Left renal cortex interstitium (tissue), 4 donors: ENCODE measurements at places on chromosomes 11 and 22. TPM values are rescaled to one million over a fixed set of nuclear protein-coding genes. Genes with fewer than 3 reads are reported as not detected.

- DNase-seq = no peak
Observed at GRCh38 chr11:86386746-86387145, 12.1 kb downstream of the CCDC81 start.

DNA sequence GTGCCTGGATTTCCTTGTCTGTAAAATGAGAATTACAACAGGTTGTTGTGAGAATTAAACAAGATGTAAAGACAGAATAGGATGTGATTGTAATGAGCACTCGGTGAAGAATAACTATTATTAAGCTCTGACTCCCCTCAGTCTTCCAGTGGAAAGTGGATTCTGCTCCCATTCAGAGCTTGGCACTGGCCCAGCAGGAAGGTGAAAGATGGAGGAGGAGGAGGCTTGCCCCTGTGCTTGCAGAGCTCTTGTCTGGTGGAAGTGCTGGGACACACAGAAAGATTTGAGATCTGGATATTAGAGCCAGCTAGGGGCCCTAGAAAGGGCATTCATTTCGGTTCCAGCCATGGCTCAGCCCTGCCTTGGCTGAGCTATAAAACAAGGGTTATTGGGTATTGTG is 28.2 kb downstream of the PHLDB1 start:
- DNase-seq = no peak

The SCUBE2 gene
- polyA plus RNA-seq = 6.0 TPM

- DNase-seq = no peak
Observed at GRCh38 chr11:25094085-25094802, 597.4 kb downstream of the LUZP2 start.

DNA sequence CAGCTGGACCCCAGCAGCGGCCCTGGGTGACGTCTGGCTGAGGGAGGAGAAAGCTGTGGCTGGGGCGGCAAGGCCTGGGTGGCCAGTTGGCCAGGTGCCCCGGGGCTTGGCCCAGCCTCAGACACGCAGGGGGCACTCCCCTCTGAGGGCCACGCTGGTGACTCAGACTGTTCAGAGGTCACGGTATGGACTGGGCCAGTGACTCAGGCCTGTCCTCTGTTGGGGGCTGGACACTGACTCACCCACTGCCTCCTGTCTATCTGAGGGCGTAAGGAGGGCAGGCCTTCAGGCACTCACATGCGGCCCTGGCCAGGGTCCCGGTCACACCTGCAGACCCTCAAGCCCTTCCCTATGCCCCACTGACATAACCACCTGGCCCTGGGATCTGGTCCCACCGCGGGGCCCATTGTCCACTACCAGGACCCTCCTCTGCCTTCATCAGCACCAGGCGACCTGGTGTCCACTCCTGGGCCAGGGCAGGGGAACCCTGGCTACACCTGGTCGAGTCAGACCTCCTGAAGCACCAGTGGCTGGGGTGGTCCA is 3.7 kb upstream of the MUC5AC start:
- no peak for DNase-seq

DNA sequence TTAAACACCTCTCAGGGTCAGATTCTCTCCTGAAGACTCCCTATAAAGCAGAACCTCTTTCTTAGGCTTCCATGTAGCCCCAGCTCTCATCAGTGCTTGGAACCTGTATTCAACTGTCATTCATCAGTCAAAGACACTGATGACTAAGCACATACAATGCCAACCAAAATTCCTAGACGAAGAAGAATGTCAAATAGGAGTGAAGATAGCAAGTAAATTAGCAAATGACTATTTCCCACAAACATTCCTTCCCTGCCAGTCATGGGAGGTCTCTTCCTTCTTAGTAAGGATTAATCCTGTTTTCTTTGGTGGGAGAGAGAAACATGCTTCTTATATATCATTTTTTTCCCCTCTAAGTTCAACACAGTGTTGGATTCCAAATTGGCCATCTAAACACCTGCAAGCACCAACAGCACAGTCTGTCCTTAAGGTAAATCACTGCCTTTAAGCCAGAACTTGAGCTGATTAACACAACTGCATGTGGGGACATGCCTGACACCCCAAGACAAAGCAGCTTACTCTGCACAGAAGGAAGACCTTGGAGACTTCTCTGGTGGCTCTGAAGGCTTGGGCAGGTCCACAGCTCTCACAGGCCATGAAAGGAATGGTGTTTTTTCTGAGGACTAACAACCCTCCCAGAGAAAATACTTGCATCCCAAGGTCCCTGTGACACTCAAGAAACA is 47.5 kb upstream of the ME3 start:
- no peak for DNase-seq

DNA sequence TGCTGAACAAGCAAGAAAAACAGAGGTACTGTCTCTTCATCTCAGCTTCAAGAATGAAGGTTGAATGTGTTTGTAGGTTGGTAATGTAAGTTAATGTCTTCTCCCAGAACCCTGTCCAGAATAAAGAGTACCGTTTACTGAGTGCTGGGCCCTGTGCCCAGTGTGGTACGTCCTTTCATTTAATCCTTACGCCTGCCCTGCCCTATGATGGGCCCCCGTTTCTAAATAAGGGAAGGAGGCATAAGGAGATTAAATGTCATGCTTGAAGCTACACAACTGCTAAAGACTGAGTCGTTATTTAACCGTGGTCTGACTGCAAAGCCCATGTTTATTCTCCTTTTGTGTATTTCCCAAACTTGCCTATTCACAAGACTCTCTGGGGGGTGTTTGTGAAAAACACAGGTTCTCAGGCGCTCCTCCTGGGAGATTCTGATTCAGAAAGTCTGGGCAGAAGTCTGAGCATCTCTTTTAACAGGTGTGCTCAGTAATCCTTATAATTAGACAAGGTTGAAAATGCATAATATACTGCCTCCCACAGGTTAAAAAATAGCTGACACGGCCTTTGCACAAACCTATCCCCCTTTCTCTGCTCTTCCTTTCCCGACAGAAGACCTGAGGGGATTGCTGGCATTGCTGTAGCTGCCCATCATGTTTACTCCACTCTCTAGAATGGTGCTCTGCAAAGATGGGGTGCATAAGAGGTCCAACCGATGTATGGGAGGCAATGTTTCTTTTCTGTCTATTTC is 56.3 kb upstream of the ZBTB44 start:
- DNase-seq = no peak

- no peak for DNase-seq
Observed at GRCh38 chr11:7759010-7759409, 37.7 kb downstream of the OR5P2 start.

DNA sequence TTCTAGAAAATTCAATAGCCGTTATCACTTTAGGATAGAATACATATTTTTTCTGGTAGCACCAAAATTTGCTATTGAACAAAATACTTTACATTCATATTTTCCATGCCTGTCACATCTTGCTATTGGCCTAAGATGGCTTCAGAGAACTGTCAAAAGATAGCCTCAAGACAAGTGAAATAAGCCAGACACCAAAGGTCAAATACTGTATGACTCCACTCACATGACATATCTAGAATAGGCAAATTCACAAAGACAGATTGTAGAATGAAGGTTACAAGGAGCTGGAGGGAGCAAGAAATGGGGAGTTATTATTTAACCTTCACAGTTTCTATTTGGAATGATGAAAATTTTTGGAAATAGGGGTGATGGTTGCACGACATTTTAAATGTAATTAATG is 223.7 kb upstream of the ZC3H12C start:
- no peak for DNase-seq

DNA sequence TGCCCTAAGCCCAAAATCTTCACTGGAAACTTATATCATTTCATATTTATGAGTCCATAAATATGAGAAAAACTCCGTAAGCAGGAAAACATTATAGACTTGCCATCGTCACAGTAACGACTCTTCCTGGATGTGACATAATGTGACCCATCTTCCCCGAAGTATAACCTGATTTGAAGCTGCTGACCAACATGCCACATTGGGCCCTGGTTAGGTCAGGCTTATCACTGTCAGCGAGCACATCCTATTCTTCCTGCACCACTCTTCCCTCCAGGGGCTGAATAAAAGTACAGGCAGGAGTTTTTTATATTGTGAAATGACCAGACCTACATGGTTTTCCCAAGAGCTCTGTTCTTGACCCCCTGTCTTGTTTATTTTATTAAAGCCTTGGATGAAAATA is 12.1 kb upstream of the BLID start:
- DNase-seq = no peak

GRCh38 chr11:124778281-124778680 is 16.2 kb upstream of the ESAM start:
- DNase-seq = no peak

The MMP10 gene
- polyA plus RNA-seq = not detected

The SUN2 gene
- 70.2 TPM for polyA plus RNA-seq

The CASP5 gene
- not detected for polyA plus RNA-seq

GRCh38 chr11:96221244-96222070 is 121.5 kb downstream of the MAML2 start:
- DNase-seq = no peak

The SEC14L2 gene
- polyA plus RNA-seq = 5.1 TPM

The PRRG4 gene
- polyA plus RNA-seq = 5.6 TPM

DNA sequence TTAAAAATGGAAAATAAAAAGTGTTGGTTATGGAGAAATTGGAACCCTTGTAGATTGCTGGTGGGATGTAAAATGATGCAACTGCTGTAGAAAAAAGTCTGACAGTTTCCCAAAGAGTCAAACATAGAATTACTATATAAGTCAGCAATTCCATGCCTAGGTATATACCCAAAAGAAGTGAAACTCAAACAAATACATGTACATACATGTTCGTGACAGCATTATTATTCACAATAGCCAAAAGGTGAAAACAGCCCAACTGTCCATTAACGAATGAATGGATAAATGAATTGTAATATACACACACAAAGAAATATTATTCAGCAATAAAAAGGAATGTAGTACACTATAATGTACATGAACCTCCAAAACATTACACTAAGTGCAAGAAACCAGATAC is 116.0 kb downstream of the TTC28 start:
- DNase-seq = no peak

- no peak for DNase-seq
Observed at GRCh38 chr11:95373241-95373640, 142.2 kb upstream of the SESN3 start.

The OR2D2 gene
- not detected for polyA plus RNA-seq

The MRGPRX3 gene
- not detected for polyA plus RNA-seq

The ADAMTS15 gene
- polyA plus RNA-seq = 67.4 TPM

GRCh38 chr11:117107701-117108590 is 9.7 kb upstream of the SIK3 start:
- no peak for DNase-seq

DNA sequence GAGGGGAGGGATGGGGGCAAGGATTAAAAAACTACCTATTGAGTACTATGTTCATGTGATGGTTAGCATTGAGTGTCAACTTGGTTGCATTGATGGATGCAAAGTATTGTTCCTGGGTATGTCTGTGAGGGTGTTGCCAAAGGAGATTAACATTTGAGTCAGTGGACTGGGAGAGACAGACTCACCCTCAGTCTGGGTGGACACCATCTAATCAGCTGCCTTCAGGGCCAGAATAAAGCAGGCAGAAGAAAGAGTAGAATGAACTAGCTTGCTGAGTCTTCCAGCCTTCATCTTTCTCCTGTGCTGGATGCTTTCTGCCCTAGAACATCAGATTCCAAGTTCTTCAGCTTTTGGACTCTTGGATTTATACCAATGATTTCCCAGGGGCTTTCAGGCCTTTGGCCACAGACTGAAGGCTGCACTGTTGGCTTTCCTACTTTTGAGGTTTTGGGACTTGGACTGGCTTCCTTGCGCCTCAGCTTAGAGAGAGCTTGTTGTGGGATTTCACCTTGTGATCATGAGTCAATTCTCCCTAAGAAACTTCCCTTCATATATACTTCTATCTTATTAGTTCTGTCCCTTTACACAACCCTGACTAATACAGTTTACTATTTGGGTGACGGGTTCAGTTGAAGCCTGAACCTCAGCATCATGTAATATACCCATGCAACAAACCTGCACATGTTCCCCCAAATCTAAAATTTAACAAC is 70.2 kb downstream of the MTNR1B start:
- no peak for DNase-seq

DNA sequence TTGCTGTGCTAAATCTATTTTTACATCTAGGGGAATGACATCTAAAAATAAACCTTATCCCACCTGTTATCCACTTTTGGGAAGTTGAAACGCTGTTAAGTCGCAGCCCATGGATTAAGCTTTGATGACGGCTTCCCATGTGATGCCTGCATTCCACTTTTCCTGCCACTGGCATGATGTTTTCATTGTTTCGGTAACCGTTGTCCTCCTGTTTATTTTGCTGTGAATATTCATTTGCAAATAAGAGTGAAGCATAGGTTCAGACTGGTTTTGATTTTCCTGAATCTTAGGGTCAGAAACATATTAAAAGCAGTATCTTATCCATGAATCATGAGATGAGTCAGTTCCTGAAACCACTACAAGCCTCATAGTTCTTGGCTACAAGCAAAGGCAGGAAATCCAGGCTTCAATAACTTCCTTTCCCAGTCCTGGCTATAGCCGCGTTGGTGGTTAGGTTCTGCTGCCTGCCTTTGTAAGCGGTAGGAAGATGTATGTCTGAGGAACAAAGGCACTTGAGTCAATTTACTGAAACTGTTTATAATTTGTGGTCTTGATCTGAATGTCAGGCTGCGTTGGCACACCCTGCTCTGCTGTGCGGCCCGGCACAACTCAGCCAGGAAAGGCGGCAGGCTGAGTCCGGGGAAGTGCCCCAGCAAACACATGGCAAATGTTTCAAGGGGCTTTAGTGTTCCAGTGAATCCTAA is 19.4 kb downstream of the TEAD1 start:
- DNase-seq = no peak

DNA sequence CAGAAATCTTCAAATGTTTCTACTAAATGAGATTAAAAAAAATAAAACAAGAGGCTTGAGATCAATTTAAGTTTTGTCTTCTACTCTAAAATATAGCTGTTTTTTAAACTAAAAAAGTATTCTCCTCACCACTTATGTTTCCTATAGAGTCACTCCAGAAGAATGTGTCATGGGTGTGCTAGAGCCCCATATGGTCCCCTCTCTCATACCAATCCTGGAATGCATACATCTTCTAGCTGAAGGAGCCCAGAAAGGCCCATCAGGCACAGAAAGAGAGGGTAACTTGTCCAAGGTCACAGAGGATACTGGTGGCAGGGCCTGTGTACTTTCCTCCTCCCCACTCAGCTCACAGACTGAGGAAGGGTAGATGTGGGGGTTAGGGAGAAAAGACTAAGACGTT is 34.4 kb downstream of the RELT start:
- DNase-seq = no peak

The PATE2 gene
- polyA plus RNA-seq = 0.27 TPM

The HOATZ gene
- 0.29 TPM for polyA plus RNA-seq

GRCh38 chr11:7924536-7924935 is 6.5 kb downstream of the OR10A6 start:
- DNase-seq = no peak

The CDC42BPG gene
- 5.2 TPM for polyA plus RNA-seq

GRCh38 chr11:68928136-68928880 is 24.6 kb downstream of the IGHMBP2 start:
- DNase-seq = no peak

DNA sequence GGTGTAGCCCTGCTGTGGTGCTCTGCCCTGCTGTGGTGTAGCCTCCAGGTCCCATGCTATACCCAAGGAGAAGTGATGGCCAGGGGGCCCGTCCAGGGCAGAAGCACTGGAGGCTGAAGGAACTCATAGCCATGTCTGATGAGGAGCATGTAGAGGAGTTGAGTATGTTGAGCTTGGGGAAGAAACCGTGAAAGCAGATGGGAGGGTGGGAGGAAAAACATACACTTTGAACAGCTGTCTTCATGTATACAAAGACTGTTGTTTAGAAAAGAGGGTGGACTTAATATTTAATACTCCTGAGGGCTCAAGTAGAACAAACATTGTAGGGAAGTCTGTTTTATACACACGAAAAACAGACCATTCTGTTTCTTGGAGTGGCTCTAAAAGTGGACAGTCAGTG is 26.6 kb upstream of the TTC12 start:
- no peak for DNase-seq

The LRRC10B gene
- polyA plus RNA-seq = 1.4 TPM
